ENCODE measurements at places on chromosomes 16 and 17.

GRCh38 chr16:31861455-31861854 lies 12.2 kb upstream of the ZNF267 start:
- DNase-seq = no peak

DNA sequence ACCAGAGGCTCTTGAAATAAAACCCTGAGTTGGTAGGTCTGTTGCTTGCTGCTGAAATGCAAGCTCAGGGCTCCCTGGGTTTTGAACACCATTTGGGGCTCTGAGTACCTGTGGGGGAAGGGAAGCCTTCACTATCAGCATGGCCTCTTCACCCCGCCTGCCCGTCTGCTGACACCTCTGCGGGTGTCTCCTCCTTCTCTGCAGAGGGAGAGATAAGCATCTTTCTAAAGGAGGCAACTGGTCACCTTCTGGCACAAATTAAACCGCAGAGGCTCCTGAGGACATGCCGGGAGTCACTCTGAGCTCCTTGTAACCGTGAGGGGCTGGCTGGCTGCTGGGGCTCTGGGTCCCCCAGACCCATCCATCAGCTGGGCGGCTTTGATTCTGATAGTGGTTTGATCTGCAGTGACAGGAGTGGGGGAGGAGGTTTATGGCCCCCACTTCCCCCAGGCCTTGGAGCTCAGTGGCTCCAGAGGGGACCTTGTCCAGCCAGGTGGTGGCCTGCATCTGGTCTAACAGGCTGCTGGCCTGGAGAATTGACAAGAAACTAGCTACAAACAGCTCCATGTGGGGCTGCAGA lies 123.5 kb downstream of the IRF8 start:
- DNase-seq = no peak

GRCh38 chr16:75792771-75793492 lies 66.6 kb upstream of the CPHXL start:
- DNase-seq = no peak

GRCh38 chr16:50778284-50779163 lies 36.6 kb downstream of the CYLD start:
- no peak for DNase-seq

DNA sequence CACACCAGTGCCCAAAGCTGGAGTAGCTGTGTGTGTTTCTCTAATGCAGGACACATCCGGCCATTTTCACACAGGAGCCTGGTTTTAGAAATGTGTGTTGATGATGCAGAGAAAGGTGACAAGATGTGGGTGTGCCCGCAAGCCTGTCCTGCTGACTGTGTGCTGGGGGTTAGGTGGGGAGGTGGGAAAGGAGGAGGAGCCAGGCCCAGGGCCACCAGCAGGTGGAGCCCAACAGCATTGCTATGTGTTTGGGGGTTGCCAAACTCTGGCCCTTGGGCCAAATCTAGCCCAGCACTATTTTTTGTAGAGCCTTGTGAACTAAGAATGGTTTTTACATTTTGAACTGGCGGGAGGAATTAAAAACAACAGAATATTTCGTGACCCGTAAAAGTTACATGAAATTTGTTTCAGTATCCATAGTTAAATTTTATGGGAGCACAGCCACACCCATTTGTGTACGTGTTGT lies 61.7 kb upstream of the LGALS9 start:
- peak; percentile 38 for DNase-seq

DNA sequence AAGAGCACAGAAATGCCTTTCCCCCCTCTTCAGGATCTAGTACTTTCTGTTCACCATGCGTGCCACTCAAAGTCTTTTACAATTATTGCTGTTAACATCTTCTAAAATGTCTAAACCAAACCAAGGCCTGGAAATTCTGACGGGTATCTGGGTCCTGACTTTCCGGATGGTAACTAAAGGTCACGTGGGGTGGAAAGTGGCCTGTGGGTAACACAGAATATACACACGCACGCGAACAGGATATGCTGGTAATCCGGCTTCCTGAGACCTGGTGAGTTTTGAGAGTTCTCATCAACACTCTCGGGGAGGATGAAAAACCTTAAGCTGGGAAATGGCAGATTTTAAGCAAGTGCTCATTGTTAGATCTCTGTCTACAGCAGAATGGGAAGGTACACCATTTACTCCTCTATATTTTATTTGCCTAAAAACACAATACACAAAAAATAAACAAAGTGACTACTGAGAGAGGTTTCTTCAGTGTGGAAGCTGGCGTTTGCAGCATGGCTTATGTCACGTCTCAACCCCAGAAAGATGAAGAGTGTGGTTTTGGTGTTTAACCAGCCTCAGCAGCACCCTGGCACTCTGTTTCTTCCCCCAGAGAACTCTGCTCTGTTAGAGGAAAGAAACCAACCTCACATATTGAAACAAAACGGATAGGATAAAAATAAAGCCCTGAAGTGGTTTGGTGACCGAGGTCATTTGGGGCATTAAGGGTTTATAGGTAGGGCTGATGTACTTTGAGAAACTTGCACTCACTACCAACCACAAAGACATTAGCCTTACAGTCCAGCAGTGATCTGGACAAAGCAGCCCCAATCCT lies 37.3 kb downstream of the SMG6 start:
- peak; percentile 63 for DNase-seq

GRCh38 chr17:28492352-28493310 lies 13.5 kb upstream of the FOXN1 start:
- DNase-seq = no peak

- DNase-seq = no peak
Measured at GRCh38 chr17:60311936-60312335, 80.0 kb downstream of the USP32 start.

GRCh38 chr16:23362460-23363317 lies 60.6 kb downstream of the SCNN1B start:
- DNase-seq = no peak

- no peak for DNase-seq
Measured at GRCh38 chr17:20995873-20996723, 46.7 kb downstream of the USP22 start.

DNA sequence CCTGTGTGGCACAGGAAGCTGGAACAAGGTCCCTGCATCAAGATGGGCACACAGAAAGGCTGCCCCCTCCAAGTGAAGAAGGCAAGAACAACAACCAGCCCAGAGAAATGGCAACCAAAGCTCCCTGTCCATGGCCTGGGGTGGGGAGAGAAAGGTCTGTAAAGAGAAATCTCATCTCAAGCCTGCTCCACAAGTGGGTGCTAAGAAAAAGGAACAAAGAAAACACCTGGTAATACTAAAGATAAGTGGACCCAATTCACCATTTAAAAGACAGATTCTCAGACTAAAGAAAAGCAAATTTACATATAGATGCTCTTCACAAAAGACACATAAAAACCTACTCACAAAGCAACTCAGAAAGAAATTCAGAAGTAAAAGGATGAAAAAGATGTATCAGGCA lies 107.4 kb downstream of the PARN start:
- DNase-seq = no peak

GRCh38 chr17:77796176-77796860 lies 162.2 kb upstream of the TNRC6C start:
- no peak for DNase-seq

DNA sequence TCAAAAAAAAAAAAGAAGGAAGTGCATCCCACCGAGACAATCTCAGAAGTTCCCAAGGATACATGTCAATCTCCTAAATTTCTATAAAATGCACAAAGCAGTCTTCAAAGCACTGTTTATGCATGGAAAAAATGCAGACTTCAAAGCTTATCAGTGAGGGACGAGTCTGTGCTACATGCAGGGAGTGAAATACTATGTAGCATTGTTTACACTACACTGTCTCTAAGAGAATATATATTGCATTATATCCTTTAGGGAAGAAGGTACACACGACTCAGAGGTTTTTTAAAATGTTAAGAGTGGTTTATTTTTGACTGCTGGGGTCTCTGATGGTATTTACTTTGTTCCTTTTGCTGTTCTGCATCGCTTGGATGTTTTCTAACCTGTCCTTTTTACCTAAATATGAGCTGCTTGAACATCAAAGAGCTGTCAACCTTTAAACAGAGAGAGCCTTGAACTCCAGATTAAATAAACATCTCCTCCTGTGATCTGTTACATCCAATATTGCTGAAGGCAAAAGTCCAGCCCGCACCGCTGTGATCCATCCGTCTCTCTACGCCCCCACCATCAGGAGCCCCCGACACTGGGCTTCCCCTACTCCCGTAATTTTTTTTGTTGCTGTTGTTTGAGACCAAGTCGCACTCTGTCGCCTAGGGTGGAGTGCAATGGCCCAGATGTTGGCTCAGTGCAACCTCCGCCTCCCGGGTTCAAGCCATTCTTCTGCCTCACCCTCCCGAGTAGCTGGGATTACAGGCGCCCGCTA lies 1.4 kb downstream of the FBXO31 start:
- no peak for DNase-seq

GRCh38 chr17:73549841-73550430 lies 94.3 kb downstream of the SDK2 start:
- no peak for DNase-seq

DNA sequence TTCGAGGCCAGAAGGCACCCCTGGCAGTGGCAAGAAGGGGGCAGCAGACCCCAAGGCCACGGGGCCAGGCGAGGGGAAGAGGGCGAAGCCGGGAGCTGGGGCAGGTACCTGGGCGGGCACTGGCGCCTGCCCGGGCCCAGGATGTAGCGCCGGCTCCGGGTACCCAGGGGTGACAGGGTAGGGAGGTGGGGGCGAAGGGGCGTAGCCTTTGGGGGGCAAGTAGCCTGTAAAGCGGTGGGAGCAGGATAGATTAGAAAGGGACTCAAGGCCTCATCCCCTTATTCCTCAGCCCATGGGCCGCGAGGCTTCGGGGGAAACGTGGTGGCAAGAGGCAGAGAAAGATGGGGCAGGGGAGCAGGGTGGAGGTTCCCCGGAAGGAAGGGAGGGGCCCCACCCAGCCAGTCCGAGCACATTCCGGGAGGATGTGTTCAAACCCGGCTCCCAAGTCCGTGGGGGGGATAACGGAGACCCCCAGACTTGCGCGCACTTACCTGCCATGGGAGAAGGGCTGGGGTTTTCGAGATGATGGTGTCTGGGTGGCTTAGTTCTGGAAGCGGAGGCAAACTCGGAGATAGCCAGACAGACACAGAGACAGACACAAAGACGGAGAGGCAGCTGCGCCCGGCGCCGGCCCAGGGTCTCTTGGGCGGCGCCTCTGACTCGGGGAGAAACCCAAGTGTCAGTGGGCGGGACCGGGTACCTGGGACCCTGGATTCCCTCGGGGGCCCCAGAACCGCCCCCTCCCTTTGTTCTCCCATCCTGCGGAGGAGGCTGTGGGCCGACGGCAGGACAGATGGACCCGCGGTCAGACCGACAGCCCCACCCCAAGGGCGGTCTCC lies 493 bp downstream of the PLSCR3 start:
- peak; percentile 56 for DNase-seq

- peak; percentile 93 for DNase-seq
Measured at GRCh38 chr16:57447186-57447962, at the start of the genes CIAPIN1 and COQ9. TSS of gene CIAPIN1 (minus strand) at chr16:57447385. CDS start at chr16:57440928, 6,457 bp downstream. TSS of gene COQ9 (plus strand) at chr16:57447479. CDS start at chr16:57447506, 27 bp downstream.

DNA sequence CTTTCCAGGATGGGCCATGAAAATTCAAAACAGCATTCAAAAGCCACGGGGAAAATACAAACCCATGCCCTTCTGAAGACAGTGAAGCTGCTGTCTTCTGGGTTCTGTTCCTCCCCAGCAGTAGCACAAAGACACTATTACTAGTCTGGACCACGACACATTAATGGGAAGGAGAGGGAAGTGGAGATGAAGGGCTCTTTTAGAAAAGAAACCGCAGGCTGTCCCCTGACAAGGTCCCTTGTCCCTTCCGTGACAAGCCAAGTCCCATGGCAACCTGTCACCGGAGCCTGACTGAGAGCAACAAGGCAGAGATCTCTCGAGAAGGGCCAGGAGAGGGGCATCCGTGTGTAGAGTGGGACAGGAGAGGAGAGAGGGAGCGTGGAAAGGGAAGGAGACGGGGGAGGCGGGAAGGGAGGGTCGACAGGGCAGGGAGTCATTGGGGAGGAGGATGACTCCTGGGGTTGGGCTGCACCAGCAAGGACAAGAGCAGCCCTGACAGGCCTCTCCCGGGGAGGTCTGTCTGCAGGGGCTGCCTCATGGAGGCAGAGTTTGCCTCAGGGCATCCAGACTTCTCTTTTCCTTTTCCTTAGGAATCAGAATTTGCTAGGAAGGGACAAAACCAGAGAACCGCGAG lies 436.2 kb downstream of the SLC39A11 start:
- no peak for DNase-seq

- no peak for DNase-seq
Measured at GRCh38 chr17:50514936-50515702, 6.9 kb downstream of the MYCBPAP start.

DNA sequence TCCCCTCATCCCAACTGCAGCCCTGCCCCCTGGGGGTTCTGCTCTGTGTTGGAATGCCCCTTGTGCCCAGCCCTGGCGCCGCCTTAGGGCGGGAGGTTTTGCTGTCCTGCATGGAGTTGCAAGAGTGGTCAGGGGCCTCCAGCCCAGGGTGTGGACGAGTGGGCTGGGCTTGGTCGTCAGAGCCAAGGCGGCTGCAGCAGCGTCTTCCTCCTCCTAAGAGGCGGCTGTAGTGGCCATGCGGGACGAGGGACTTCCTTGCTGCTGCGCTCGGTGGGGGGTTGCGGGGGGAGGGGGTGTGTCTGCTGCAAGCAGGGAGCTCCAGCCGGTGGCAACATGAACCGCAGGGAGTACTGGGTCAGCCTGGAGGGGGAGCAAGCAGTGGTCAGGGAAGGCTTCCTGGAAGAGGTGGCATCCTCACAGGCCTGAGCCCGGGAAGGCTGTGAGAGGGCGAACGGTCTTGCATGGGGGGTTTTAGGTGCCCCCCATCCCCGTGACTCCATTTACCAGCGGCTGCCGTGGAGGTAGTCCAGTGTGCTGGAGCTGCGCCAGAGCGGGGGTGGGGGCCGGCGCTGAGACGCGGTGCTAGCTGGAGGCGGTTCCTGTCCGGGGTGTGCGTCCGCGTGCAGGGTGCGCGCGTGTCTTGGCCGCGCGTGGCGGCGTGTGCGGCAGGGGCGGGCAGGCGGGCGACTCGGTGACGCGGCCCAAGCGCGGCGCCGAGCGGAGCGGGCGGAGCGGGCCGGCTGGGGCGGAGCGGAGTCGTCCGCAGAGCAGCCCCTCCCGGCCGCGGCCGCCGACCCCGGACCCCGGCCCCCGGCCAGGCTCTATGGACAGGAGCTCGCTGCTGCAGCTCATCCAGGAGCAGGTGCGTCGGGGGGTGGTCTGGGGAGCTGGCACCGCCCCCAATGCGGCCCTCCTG lies at the start of gene RHBDL1:
Gene RHBDL1 (plus strand): TSS at position 704 of the 916 bp plus-strand sequence. CDS start 120 bp downstream, at position 824.
- no peak for DNase-seq

GRCh38 chr16:31529108-31529936 lies 1.6 kb downstream of the AHSP start:
- no peak for DNase-seq

- DNase-seq = no peak
Measured at GRCh38 chr16:47578033-47578432, 116.9 kb downstream of the PHKB start.

DNA sequence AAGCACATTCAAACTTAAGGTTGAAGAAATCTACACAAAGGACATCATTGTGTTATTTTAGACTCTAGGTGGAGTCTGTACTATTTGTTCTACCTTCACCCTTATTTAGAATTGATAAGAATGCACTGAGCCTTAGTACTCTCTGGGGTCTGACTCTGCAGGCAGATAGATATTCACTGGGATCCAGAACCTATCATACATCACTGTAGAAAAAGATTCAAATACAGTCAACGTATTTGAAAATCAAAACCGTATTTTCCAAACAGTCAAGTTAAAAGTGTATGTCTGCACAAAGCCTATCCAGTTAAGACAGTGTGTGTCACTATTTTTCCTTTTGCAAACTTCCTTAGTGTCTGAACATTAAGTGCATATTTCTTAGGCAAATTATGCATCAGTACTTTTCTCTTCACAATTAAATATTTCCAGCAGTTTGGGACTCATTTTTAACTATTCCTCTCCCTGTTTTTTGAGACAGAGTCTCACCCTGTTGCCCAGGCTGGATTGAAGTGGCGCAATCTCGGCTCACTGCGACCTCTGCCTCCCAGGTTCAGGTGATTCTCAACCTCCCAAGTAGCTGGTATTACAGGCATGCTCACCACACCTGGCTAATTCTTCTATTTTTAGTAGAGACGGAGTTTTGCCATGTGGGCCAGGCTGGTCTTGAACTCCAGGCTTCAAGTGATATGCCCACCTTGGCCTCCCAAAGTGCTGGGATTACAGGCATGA lies 22.3 kb downstream of the MOSMO start:
- DNase-seq = no peak

Measured in stimulated activated CD4-positive, alpha-beta T cell treated with anti-CD3 and anti-CD28 coated beads, Interleukin-4, amount 100 ng/mL, for 4 hours (primary cell).